ENCODE measurements at places on chromosomes 7 and 10. TPM values are rescaled to one million over a fixed set of nuclear protein-coding genes. Genes with fewer than 3 reads are reported as not detected.
A peak's percentile ranks its signal among the peaks of the same experiment; 100 is the strongest.

The SLC26A3 gene
- total RNA-seq, result not detected

- peak; percentile 75 for DNase-seq
These were observed at the start of gene STOX1 for GRCh38 chr10:68826764-68827591. TSS of gene STOX1 (plus strand) at chr10:68827531. CDS start at chr10:68827624, 93 bp downstream.

- DNase-seq, result no peak
These were observed 93.6 kb downstream of the CTNNA3 start for GRCh38 chr10:67602268-67602950.

The CLCN1 gene
- total RNA-seq, result 0.54 TPM

The OPN4 gene
- not detected for total RNA-seq

The ZNF804B gene
- total RNA-seq, result 0.27 TPM

DNA sequence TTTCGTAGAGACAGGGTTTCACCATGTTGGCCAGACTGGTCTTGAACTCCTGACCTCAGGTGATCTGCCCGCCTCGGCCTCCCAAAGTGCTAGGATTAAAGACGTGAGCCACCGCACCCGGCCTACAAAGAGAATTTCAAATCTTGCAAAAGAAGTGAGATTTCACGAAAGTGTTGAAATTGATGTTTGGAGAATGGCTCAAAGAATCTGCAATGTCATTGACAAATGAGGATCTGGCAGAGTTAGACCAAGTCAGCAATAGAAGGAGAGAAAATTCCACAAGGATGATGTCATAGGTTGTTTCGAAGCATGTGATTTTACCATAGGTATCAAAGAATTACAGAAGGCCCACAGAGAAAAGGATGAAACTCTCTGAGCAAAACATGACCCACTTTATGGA lies 71.7 kb downstream of the LYZL2 start:
- no peak for DNase-seq

The PSAP gene
- 360 TPM for total RNA-seq

GRCh38 chr7:24035366-24036032 lies 248.5 kb upstream of the NPY start:
- no peak for DNase-seq

The SPDYE11 gene
- total RNA-seq, result not detected

GRCh38 chr10:21212348-21212747 lies 313.1 kb downstream of the SKIDA1 start:
- peak; percentile 2 for DNase-seq

The ABLIM1 gene
- total RNA-seq, result 52.5 TPM

- DNase-seq, result no peak
These were observed 65.0 kb upstream of the FGFR2 start for GRCh38 chr10:121662945-121663917.

The CCDC7 gene
- total RNA-seq, result 3.5 TPM

- peak; percentile 54 for DNase-seq
These were observed 22.8 kb downstream of the RGR start for GRCh38 chr10:84267503-84268126.

- no peak for DNase-seq
These were observed 23.1 kb upstream of the PPIF start for GRCh38 chr10:79324032-79324695.

The ASB13 gene
- total RNA-seq, result 38.5 TPM

DNA sequence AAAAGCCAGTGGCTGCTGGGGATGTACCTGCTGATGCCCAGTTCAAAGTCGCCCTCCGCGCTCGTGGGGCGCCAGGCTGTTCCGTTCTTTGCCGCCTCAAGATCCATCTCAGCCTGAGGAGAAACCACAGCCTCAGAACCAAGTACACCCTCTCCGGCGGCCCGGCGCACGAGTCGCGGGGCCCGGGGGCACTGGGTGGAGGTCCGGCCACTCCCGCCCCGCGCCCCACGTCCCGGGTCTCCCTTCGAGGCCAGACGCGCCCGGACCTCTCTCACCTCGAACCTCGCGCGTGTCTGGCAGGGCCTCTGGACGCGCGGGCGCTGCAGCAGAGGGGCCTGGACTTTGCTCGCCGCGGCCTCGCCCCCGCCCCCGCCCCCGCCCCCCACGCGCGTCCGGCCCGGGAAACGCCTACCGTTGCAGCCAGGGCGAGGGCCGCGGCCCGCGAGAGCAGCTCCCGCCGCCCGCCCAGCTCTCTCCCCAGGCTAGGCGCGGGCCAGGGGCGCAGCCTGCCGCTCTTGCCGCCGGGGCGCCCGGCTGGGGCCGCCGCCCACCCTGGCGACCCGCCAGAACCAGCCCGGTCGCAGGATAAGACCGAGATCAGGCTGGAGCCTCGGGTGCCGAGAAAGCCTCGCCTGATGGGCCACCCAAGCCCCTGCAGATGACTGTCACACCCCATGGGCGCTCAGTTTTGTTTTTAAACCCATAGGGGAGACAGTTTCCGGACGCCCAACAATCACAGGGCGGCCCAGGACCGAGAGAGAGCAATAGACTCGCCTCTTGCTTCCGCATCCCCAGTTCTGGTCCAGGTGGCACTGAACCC lies at the start of gene ABCB4:
Gene ABCB4 (minus strand): TSS at position 322 of the 820 bp plus-strand sequence. CDS start 215 bp downstream, at position 107.
- peak; percentile 37 for DNase-seq

- DNase-seq, result no peak
These were observed 6.6 kb upstream of the EBF3 start for GRCh38 chr10:129970465-129971364.

The CLIP2 gene
- 72.2 TPM for total RNA-seq

The CASTOR2 gene
- 25.3 TPM for total RNA-seq

DNA sequence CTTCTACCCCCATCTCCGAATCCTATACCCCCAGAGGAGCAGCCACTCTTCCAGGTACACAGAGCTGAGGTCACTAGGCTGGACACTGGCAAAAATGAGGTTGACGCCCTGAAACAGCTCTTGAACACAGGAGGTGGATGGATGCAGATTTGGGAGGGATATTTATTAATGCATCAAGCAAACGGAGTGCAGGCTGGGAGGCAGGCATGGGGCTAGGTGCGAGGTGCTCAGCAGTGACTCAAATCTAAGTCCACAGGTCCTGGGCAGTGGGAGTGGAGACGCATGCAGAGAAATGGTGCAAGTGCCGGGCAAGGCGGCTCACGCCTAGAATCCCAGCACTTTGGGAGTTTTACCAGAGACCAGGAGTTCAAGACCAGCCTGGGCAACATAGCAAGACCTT lies 11.0 kb downstream of the GUSB start:
- DNase-seq, result no peak

- DNase-seq, result peak; percentile 28
These were observed 4.8 kb upstream of the MTG1 start for GRCh38 chr10:133388973-133389818.

GRCh38 chr7:112937651-112938415 lies 147.6 kb upstream of the TMEM168 start:
- no peak for DNase-seq

GRCh38 chr7:86745013-86745745 lies 101.5 kb downstream of the GRM3 start:
- DNase-seq, result no peak

DNA sequence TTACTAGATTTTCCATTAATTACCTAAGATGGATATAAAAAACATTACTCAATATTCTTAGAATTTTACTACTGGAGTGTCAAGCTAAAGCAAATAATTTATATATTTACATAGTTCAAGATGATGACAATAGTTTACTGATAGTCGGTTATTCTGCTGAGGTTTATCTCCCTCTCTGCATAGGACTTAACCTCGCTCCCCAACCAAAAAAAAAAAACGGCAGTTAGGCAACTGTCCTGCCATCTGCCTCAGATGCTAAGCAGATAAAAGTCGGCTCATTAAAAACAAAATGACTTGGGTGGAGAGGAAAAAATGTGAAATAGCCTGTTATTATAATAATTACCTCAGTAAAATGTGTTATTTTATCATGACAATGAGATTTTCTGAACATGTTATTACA lies 14.0 kb upstream of the ITGB8 start:
- no peak for DNase-seq

The GPR158 gene
- under 0.01 TPM for total RNA-seq

GRCh38 chr7:107047902-107048782 lies 3.6 kb downstream of the PRKAR2B start:
- no peak for DNase-seq

GRCh38 chr10:30645340-30645827 lies 15.8 kb upstream of the LYZL2 start:
- DNase-seq, result peak; percentile 27

The TWIST1 gene
- total RNA-seq, result 0.27 TPM

DNA sequence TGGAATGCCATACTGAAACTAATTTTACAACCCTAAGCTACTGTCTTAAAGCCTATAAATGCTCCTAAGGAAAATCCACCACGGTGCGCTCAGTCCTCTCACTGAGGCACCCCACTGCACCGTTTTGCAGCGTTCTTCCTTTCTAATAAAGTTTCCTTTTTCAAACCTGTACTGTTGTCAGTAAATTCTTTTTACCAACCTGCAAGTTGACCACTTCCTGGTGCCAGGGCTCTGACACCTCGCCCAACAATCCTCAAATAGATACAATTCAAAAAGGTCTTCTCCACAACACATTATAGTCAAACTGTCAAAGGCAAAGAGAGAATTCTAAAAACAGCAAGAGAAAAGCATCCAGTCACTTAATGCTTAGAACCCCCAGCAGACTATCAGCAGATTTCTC lies 42.8 kb downstream of the HERPUD2 start:
- no peak for DNase-seq

The LIPK gene
- not detected for total RNA-seq

The NPFFR1 gene
- total RNA-seq, result under 0.01 TPM

DNA sequence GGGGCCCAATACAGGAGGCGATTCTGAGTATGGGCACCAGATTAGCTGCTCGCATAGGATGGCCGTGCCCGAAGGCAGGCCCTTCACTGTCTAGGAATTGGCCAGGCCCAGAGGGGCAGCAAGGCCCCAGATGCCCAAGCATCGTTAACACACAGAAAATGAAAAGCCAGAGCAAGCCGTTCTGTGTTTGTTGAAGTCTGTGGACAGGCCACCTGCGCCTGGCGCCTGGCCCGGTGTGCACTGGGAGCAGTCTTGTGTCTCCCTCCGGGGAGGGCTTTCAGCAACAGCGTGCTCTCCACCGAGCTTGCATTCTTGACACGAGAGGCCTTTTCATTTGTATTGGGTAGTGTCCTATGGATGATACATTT lies 34.5 kb upstream of the TTYH3 start:
- DNase-seq, result no peak

- DNase-seq, result no peak
These were observed 34.7 kb downstream of the ICA1 start for GRCh38 chr7:8227261-8227660.

- DNase-seq, result no peak
These were observed 737.4 kb downstream of the TNS3 start for GRCh38 chr7:46844486-46844885.

GRCh38 chr7:98051118-98051744 lies 55.4 kb upstream of the LMTK2 start:
- DNase-seq, result no peak

The TFR2 gene
- 51.7 TPM for total RNA-seq

DNA sequence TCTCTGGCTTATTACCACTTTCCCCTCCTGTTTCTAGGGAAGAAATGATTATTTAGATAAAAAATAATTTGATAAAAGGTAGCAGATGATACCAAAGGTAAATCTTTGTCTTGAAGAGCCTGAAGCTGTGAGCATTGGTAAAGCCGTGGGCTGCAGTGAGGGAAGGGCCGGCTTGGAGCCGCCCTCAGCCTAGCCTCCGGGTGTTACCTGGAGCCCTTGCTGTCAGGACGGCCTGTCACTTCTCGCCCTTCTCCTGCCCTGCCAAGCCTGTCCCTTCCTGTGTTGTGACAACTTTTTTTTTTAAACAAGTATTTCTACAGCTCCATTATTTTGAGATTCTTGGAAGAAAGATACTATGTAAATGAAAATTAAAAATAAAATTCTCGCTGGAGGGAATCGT lies 7.0 kb downstream of the CUX1 start:
- DNase-seq, result no peak

DNA sequence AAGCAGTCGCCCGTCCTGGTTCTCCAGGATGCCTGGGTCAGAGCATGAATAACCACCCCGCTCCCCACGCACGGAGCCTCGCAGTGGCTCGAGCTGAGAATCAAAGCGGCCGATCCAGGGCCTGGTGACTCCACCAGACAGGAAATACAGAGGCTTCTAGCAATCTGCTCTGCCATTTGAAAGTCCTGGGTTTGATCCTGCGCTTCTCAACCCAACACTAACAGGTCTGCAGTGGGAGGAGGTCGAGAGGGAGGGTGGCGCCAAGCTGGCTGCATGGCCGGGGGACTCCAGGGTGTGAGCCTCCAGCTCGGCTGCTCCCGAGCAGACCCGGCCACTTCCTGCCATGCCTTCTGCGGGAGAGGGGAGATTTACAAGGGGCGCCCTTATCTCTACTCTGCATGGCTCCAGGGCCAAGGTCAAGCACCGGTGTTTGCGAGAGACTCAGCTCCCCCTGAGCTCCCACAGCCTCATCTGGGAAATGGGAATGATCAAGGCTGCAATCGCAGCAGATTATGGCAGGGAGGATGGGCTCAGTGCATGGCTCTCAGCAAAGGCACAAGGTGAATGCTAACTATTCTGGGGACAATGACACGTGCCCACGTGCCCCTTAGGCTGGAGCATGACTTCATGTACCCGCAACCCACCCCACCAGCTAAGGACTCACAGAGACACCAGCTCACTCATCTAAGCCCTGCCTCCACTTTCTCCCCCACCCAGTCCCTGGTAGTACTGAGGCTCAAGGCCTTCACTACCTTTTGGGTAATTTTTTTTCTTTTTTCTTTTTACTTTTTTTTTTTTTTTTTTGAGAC lies 73.9 kb upstream of the TNRC18 start:
- DNase-seq, result peak; percentile 63

DNA sequence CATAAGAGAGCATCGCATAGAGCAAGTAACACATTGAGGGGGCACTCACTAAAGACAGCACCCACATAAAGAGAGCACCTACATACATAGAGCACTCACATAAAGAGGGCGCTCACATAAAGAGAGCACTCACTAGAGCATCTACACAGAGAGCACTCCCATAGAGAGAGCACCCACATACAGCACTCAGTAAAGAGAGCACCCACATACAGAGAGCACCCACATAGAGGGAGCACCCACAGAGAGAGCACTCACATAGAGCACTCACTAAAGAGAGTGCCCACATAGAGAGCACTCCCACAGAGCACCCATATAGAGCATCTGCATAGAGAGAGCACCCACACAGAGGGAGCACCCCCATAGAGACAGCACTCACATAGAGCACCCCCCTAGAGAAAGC lies 47.8 kb downstream of the INSIG1 start:
- no peak for DNase-seq

DNA sequence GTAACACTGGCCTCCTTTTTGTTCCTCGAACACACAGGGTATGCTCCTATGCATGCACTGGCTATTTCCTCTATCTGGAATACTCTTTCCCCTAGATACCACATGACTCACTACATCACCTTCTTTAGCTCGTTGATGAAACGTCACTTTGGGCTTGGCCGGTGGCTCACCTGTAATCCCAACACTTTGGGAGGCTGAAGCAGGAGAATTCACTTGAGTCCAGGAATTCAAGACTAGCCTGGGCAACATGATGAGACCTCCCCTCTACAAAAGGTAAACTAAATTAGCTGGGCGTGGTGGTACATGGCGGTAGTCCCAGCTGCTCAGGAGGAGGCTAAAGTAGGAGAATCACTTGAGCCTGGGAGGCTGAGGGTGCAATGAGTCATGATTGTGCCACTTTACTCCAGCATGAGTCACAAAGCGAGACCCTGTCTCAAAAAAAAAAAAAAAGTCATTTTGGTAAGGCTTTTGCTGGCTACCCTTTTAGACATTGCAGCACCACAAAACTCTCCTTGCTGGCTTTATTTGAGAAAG lies 14.5 kb downstream of the ANKIB1 start:
- DNase-seq, result no peak

GRCh38 chr7:58086871-58087535 lies 637.0 kb downstream of the ZNF716 start:
- no peak for DNase-seq

The TES gene
- total RNA-seq, result 88.1 TPM

All from hematopoietic multipotent progenitor cell (in vitro differentiated cells).